Muscle of arm (tissue), 14 donors: ENCODE measurements at places on chromosomes 7 and 10. TPM values are rescaled to one million over a fixed set of nuclear protein-coding genes. Genes with fewer than 3 reads are reported as not detected.
A peak's percentile ranks its signal among the peaks of the same experiment; 100 is the strongest.

PHYHIPL gene
- 3.5 TPM for polyA plus RNA-seq

DNA sequence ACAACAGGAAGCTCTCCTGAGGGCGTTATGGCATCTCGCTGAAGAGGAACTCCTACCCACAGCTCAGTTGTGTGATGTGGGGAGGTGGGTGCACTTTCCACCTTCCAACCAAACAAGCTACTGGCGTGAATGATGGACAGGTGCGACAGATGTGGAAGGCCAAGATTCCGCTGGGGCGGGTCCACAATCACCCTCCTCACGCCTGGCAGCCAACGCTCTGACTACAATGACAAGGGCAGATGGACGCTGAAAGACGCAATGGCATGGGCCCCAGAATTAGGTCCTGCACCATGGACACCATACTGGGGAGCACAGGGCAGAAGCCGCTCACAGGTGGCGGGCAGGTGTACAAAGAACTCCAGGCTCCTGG is 282.5 kb downstream of the PRPF18 start:
- DNase-seq: no peak

DNA sequence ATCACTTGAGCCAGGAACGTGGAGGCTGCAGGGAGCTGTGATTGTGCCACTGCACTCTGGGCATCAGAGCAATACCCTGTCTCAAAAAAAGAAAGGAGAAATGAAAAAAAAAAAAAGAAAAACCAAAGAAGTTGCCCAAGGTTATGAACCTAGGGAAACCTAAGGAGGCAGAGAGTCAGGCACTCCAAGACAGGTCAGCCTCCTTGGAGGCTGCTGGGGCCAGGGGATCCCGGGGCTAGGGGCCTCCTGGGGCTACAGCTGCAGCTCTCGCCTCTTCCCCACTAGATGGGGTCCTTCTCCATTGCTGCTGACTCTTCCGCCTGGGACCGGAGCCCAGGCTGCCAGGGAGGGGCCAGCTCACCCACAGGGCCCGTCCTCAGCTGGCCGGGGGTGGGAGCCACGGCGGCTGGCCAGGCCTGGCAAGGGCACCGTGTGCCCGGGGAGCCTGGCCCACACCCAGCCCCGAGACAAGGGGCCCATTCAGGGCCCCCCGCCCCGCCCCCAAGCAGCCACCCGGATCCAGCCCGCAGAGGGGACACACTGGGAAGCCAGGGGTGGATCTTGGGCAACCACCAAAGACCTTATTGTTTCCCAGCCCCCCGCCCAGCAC is 1.7 kb upstream of the SPACDR start:
- peak; percentile 76 for DNase-seq

GRCh38 chr7:1225441-1226185 is 7.1 kb upstream of the UNCX start:
- no peak for DNase-seq

DNA sequence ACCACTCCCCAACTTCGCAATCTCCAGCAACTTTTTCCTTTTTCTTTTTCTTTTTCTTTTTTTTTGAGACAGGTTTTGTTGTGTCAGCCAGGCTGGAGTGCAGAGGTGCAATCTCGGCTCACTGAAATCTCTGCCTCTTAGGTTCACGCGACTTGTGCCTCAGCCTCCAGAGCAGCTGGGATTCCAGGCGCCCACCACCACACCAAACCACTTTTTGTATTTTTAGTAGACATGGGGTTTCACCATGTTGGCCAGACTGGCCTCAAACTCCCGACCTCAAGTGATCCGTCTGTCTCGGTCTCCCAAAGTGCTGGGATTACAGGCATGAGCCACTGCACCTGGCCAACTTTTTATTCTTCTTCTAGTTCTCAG is 55.0 kb downstream of the KIAA1549 start:
- DNase-seq: no peak
